ENCODE measurements at places on chromosomes 6 and 20. TPM values are rescaled to one million over a fixed set of nuclear protein-coding genes. Genes with fewer than 3 reads are reported as not detected.

DNA sequence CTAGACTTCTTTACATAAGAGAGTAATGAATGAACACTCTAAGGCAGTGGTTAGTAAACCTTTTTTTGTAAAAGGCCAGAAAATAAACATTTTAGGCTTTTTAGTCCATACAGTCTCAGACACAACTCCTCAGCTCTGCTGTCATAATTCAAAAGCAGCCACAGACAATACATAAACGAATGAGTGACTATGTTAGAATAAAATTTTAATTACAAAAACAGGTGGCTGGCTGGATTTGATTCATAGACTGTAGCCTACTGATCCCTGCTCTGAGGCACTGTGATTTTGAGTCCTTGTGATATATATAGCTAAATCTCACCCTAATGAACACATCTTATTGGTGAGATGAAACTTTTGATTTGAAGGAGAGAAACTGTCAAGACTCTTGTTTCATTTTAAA is 155.1 kb downstream of the AIG1 start:
- no peak for DNase-seq

- peak; percentile 26 for DNase-seq
Measured at GRCh38 chr6:132456700-132457143, 55.4 kb upstream of the MOXD1 start.

- DNase-seq: no peak
Measured at GRCh38 chr6:16948396-16948795, 153.5 kb upstream of the STMND1 start.

DNA sequence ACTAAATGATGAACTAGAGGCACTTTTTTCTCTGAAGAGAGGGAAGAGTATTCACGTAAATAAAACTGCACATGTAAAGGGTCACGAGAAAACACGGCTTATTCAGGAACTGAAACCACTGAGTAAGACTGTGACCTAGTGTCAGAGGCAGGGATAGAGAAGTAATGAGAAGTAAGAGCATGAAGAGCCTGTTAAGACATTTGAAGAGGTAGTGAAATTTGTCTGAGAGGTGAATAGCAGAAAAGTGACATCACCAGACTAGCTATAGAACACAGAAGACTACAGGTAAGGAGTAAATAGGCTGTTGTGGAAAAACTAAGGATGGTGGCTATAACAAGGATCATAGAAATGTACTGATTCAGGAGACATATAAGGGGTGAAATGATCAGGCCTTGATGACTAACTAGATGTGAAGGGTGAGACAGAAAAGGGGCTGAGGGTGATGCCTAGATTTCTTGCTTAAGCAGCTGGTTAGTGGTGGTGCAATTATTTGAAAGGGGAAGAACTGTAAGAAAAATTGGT is 76.8 kb downstream of the REV3L start:
- no peak for DNase-seq

DNA sequence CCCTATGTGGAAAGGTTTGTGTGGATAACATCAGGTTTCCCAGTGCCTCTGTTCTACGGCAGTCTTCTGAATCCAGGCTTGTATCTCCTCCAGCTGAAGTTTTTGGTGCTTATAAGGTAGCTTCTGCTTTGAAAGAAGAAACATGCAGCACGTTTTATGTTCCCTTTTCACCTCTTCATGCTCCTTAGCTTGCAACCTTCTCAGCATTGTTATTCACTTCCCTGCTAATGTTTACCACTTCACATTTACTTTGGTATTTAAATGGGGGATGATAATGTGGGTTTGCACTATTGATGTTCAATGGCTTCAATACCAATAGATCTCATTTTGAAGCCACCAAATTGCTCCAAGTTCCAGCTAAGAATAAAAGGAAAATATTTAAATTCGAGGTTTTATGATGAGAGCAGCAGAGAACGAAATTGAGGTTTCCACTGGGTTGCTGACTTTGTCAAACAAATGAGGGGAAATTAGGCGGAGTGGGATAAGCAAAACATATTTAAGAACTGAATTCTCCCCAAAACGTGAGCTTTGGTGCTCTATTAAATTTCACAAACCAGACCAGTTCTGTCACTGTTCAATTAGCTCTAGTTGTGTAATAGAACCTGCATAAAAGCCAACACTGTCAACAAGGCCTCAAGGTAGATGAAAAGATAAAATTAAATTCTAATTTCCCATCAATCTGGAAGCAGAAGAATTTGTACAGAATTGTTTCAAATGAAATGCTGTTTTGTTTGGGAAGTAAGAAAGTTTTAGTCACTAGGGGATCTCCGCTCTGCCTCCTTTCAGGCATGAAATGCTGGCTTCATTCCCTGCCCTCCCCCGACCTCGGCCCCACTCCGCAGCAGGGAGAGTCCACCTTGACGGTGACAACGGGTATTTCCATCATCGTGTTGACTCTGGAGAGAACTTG is 1.4 kb downstream of the IL22RA2 start:
- DNase-seq: no peak

DNA sequence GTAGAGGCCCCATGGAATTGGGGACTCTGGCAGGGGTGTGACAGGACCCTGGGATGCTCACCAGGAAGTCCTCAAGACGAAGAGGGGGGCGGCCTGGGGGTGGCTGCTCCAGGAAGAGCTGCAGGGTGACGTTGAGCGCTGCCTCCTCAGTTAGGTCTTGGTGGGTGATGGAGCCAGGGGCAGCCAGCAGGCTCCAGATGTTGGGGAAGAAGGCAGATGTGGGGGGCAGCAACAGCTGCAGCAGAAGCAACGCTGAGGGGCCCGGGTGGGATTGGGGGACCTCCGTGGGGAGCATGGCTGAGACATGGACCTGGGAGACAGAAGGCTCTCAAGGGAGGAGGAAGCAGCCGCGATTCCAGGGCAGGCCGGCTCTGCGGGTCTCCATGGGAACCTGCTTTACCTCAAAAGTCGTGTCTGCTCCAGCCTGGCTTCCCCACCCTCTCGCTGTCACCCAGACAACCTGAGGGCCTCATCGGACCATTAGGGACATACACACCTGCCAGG is 591 bp downstream of the VWA7 start:
- no peak for DNase-seq

- DNase-seq: no peak
Measured at GRCh38 chr6:142851601-142852000, 93.4 kb downstream of the HIVEP2 start.

DNA sequence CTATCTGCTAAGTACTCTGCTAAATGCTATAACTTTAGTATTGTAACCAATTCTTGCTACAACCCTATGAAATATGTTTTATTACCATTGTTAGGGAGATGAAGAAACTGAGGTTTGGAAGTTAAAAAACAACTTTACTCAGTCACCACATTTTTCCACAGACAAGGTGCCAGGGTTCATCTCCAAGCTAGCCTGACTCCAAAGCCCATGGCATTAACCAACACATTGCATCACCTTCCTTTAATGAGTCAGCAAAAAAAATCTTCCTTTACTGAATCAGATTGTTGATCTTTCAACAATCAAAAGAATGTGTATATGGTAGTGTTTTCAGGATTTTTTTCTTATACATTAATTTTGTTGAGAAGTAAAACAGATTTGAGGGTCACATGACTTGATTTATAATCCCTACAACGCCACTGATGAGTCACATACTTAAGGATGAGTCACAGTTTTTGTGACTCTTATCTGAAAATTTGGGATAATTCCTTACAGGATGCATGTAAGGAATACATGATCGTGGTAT is 41.5 kb downstream of the MAN1A1 start:
- DNase-seq: no peak

GRCh38 chr20:35635652-35636051 is 20.0 kb downstream of the SPAG4 start:
- DNase-seq: no peak

DNA sequence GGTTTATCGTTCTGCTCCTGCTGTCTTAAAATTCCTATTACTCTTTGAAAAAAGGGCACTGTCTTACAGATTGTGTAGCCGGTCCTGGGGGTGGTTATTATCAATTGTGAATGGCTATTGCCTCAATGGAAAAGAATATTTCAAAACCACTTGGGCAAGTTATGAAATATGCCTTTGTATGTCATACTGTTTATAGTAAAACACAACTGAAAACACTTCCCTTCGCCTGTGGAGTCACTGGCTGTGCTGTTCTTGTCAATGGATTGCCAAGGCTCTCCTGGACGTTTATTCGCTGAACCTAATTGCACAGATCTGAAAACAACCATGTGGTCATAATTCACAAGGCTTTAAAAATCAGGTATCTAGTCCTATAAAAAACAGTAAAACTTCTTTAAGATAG is 47.8 kb upstream of the TAGAP start:
- no peak for DNase-seq

GRCh38 chr6:158519761-158520160 is 40.1 kb upstream of the TMEM181 start:
- DNase-seq: no peak

GRCh38 chr6:44820321-44820720 is 432.8 kb downstream of the CDC5L start:
- no peak for DNase-seq

DNA sequence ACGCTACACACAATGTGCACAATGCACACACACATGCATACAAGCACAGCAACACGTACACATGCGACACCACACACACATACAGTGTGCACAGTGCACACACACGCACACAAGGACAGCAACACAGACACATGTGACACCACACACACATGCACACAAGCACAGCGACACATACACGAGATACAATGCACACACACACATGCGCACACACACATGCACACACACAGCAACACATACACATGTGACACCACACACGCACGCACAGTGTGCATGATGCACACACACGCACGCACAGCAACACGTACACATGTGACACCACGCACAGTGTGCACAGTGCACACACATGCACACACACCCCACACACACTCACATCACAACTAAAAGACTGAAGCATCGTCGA is 327.3 kb downstream of the THBS2 start:
- no peak for DNase-seq

DNA sequence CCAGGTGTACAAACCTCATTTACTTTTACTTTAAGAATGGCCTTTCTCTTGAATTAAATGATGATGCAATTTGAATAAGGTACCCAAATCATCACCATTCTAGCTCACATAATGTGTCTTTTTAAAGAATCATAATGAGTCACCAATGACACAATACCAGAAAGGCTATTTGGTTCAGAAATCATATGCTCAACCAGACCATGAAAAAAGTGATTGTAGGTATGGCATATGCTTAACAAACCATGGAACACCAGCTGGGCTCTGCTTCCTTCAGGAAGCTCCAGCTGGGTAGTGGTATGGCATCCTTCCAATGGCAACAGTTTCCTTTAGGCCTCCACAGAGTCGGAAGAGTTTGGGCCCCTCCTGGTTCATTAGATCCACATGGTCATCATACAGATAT is 128.2 kb downstream of the FRK start:
- no peak for DNase-seq

GRCh38 chr6:12060780-12061609 is 48.9 kb downstream of the HIVEP1 start:
- DNase-seq: peak; percentile 53

DNA sequence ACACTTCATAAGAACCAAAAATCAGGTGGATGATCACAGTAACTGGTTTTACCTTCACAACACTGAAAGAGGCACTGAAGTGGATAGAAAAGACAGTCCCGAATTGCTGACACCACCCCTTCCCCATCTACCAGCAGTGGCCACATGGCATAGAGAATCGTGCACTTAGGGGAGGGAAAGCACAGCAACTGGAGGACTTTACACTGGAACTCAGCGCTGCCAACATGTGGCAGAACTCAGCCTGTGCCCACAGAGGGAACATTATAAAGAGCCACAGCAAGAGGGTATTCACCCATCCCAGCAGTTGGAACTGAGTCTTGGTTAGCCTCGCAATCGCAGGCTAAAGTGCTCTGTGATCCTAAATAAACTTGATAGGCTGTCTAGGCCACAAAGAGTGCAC is 6.5 kb upstream of the KIAA1586 start:
- DNase-seq: no peak

GMPR gene
- total RNA-seq: 30.0 TPM

NRSN2 gene
- 54.6 TPM for total RNA-seq

RSPH4A gene
- 0.67 TPM for total RNA-seq

ANKRD6 gene
- 7.5 TPM for total RNA-seq

KHDC1L gene
- total RNA-seq: not detected

PRRT1 gene
- 1.4 TPM for total RNA-seq

INSM1 gene
- total RNA-seq: not detected

SIRPB1 gene
- total RNA-seq: 6.1 TPM

KATNA1 gene
- total RNA-seq: 9.6 TPM

VPS16 gene
- total RNA-seq: 41.1 TPM

FBXL4 gene
- 16.7 TPM for total RNA-seq

NHLRC1 gene
- 3.4 TPM for total RNA-seq
